Right kidney (tissue), 9 donors: ENCODE measurements at places on chromosomes 5 and 9.

DNA sequence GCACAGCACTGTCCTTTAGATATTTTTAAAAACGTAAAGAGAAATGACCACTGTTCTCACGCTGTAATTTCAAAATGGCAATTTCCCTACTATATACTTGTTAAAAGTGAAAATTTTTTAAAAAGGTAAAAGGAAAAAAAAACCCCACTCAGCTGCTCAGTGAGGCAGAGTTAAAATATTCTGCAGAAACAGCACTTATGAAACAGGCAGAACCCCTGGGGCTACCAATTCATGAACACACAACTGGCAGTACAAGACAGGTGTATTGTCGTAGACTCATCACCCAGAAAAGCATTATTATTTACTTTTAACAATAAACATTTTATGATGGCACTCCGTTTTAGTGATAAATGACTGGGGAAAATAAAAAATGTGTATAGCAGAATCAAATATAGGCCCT, 1.5 kb upstream of the RASGRF2 start:
- DNase-seq = no peak

GRCh38 chr5:35218981-35219380, 11.3 kb downstream of the PRLR start:
- DNase-seq = no peak

- DNase-seq = no peak
These were observed 181.1 kb downstream of the TRIM32 start for GRCh38 chr9:116868201-116868600.

- no peak for DNase-seq
These were observed 6.9 kb upstream of the SLC27A4 start for GRCh38 chr9:128333451-128333869.

- no peak for DNase-seq
These were observed 54.3 kb downstream of the MTX3 start for GRCh38 chr5:79936646-79937216.

DNA sequence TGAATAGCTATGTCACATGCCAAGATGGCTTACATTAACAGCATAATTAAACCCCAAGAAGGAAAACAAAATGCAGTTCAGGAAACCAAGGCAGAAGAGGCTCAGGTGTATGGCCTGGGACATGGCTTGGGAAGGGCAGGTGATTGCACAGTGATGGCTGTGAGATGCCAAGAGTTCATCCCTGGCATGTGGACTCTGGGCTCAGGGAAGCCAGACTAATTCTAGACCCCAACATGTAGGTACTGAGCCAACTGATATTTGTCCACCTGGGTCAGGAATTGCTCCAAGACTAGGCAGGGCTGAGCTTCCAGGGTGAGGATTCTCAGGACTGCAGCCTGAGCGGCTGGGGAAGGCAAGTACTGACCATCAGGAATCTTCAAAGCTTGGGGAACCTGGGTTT, 218.4 kb upstream of the PIK3R1 start:
- no peak for DNase-seq

DNA sequence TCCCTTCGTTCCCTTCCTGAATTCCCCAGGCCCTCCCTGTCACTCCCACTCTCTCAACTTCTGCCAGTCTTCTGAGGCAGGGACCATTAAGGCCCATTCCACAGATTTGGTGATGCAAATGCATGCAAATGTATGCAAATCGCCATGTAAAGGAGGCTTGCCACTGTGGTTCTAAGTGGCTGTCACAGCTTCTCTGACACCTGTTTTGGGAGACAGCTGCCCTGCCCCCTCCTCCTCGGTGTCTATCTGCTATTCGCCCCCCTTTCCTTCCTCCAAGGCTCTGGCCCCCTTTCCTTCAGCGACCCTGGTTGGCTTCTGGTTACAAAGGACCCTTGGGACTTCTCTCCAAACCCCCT, 10.5 kb upstream of the ARAP3 start:
- DNase-seq = no peak

DNA sequence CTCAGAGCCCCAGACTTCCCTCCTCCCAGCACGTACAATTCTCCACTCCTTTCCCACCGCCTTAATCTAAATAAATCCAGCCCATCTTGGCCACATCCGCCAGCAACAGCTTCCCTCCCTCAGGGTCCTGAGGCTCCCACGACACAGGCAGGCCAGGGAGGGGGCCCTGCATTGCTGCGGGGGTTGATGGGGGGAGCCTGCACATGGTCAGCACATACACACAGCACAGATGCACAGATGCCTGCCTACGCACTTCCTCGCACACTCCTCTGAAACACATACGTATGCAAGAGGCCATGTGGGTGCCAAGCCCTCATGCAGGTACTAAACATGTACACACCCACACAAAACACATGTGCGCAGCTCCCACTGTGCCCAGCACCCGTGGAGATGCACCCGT, 14.8 kb downstream of the PDGFRB start:
- DNase-seq = peak; percentile 50

DNA sequence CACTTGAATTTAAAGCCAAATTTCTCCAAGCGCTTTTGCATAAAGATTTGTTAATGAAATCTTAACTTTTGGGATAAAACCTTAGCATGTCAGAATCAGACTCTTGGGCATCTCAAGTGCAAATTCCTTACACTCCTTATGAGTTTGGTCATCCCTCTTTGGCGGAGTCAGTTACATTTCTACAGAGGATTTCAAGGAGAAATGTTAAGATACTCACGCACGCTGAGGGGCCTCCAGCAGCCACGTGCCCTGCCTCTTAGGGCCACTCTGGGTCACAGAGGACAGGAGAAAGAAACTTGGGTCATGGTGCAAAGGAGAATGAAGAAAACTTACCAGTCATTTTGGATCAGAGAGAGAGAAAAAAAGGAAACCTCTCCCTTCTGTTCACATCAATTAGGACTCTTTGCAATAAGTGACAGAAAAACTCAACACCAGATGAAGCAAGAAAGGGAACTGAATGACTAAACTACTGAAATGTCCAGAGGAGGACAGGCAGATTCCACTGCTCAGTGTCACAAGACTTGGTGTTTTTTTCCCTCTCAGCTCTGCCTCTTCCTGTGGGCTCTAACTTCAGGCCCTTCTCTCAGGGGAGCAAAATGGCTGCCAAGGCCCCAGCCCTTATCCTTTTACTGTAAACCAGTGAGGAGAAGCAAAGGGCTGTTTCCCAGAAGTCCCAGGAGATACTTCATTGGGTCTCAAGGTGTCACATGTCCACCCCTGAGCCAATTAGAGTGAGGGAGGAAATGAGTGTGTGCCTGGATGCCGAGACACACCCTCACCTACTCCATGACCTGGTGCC, 63.3 kb upstream of the NFIL3 start:
- DNase-seq = no peak

DNA sequence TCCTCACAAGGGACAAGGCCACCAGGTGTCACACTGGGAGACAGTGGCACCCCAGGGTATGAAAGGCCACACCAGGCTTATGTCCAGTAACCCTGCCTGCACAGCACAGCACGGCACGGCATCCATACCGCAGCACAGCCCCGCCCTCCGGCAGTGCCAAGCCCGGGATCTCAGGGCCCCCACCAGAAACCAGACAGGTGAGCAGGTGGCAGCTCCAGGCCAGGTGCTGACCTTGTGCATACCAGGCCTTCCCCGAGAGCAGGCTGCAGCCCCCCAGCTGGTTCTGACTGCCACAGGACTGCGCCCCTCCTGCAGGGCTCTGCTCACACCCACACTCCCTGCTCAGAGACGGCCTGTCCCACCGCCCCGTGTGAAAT, 56.5 kb downstream of the ADAMTS2 start:
- peak; percentile 1 for DNase-seq

DNA sequence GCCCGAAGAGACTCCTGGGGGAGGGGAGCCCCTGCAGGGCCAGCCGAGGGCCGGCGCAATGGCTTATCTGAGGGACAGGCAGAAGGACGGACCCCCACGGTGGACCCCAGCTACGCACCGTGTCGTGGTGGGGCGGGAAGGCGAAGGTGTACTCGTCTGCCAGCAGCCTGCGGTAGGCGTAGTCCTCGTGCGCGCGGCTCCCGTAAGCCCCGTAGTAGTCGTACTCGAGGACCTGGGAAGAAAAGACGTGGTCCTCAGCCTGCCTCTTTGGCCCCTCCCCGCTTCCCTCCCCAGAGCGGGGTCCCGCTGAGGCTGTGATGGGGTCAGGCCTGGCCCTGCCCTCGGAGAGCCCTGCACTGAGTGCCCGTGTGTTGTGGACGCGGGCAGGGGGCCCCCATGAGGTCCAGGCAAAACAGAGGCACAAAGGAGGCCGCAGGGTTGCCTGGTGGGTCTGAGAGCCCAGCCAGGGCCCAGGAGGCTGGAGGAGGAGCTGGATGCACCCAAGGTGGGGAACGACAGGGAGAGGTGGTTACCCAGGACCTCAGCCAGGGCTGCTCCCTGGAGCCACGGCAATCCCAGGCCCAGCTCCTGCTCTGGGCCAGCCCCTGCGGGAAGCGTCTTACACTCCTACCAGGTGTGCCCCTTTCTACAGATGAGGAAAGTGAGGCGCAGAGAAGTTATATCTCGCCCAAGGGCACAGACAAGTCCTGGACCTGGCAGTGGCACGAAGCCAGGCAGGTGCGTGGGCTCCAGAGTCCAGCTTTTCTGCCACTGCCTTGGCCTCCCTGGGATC, 35.2 kb downstream of the SARDH start:
- DNase-seq = no peak

DNA sequence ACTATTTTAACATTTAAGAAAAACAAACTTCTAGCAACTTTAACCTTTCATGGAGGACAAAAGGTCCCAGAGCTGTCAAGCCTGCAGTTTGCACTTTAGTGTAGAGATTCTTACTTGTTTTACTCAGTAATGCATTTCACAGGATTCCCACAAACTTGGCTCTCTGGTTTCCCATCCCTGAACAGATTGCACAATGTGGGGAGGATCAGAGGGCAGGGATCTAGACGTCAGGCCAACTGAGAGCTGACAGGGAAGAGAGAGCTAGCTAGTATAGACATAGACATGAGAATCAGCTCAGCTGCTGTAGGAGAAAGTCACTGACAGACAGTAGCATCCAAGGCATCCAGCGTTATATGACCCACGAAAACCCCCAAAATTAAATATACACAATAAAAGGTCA, 20.9 kb upstream of the BNIP1 start:
- DNase-seq = no peak

- no peak for DNase-seq
These were observed 195.2 kb upstream of the TUT7 start for GRCh38 chr9:86549401-86549811.

DNA sequence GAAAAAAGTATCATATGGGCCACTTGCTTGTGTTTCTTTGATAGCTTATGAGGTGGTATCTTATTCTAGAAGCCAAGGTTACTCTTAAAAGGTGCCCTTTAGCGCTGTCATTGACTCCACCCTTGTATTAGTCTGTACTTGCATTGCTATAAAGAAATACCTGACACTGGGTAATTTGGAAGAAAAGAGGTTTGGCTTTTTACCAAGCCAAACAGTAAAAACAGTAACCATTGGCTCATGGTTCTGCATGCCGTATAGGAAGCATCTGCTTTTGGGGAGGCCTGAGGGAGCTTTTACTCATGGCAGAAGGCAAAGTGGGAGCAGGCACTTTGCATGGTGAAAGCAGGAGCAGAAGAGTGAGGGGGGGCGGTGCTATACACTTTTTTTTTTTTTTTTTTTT, 87.4 kb downstream of the TEK start:
- no peak for DNase-seq

DNA sequence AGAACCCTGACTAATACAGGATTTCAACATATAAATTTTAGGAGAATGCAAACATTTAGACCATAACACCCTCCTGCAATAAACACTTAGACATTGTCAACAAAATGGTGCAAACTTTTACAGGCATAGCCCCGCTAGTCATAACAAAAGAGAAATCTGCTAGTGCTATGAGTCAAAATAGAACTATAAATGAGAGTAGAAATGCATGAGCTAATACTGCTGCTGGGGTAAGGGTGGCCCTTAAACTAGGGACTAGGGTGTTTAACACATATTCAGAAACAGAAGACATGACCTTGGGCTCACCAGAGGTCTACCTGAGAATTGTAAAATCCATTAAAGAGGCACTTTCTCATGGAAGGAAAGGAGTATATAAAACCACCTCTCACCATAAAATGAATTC, 131.6 kb downstream of the TLR4 start:
- no peak for DNase-seq

GRCh38 chr5:10424124-10424731, 17.5 kb upstream of the ROPN1L start:
- DNase-seq = no peak

DNA sequence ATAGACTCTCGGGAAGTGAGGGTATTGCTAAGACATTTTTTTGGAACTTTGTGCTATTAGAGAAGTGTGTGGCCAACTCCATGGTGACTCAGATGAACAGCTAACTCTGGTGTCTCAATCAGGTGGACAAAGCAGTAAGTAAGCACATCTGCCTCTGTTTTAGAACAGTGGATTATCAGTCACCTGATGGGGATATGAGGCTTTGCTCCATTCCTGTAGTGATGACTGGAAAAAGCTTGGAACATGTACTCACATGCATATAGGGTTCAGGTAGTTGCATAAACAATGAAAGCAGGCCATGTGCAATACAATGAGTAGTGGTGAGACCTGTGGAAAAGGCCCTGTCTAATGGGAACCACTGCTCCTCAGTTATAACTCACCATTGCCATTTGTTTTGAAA, 168.2 kb upstream of the FBN2 start:
- no peak for DNase-seq

- DNase-seq = no peak
These were observed 115.0 kb upstream of the CACNA1B start for GRCh38 chr9:137762414-137763061.

GRCh38 chr5:137342764-137343163, 156.4 kb downstream of the SPOCK1 start:
- no peak for DNase-seq

- DNase-seq = no peak
These were observed 22.1 kb downstream of the PCDHGC5 start for GRCh38 chr5:141510850-141511601.

DNA sequence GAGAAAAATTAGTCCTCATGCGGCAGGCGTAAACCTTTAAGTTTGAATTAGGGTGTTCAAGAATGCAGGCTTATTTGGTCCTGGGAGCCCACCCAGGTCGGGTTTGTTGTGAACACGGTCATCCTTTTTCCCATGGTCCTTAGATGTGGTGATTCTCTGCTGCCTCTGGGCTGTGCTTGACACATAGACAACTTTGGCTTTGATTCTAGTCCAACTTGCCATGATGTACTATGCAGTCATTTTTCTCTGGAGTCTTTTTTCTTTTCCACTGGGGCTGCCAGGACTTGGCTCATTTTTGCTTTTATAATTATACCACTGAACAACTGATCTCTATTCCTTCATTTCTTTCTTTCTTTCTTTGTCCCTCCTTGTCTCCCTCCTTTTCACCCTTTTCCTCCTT, 218.6 kb downstream of the SREK1 start:
- DNase-seq = no peak

- DNase-seq = no peak
These were observed 5.3 kb upstream of the BICD2 start for GRCh38 chr9:92769990-92770359.

- DNase-seq = peak; percentile 64
These were observed 36.9 kb upstream of the TTC1 start for GRCh38 chr5:159971931-159972461.

GRCh38 chr9:126642839-126643238, 29.1 kb downstream of the LMX1B start:
- DNase-seq = no peak

DNA sequence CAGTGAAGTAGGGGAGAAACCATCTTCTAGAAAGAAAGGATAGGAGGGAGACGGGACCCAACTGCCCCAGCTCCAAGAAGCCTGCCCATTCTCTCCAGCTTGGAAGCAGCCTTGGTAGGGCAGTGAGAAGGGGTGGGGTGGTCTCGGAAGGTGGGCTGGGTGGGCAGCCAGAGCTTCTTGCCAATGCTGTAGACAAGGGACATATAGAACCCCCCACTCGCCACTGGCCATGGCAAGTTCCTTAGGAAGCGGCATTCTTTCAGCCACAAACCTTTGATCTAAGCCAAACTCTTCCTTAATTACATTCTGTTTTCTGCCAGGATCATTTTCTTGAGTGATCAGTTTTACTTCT, 90.2 kb downstream of the PSD2 start:
- DNase-seq = no peak
